ENCODE measurements at places on chromosomes 6 and 20. TPM values are rescaled to one million over a fixed set of nuclear protein-coding genes. Genes with fewer than 3 reads are reported as not detected.

GRCh38 chr6:39273406-39273821 lies 40.8 kb downstream of the KCNK17 start:
- DNase-seq = no peak

DNA sequence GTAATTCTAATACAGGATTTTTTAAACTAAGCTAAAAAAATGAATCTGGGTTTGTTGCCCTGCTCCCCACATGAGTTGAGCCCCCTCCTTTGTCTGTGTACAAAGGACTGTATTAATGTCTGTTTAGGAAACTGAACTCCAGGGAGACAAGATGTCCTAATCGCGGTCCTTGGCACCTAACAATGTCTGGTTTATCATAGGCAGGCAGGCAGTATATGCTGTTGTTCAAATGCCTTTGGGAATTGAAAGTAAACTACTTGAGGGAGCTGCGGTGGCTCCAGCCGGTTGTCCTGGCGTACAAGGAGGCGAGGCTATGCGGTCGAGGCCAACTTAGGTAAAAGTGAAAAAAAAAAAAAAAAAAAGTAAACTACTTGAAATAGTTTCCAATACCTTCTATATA lies 98.5 kb downstream of the TULP4 start:
- no peak for DNase-seq

DNA sequence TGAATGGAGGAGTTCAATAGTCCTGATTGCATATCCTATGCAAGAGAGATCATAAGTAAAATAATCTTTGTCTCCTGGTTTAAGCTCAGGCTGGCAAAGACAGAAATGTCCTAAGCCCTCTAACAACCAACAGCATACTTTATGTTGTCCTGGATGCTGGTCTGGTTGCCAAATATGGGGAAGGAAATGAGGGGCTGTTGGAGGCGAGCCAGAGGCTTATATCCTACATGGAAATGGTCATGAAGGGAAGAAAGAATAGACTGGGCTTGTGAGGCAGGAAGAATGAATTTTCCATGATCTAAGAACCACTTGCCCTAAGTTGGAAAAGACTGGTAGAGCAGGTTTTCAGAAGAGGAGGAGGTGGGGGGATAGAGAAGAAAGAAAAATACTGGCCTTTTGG lies 237.1 kb downstream of the SMOC2 start:
- no peak for DNase-seq

DNA sequence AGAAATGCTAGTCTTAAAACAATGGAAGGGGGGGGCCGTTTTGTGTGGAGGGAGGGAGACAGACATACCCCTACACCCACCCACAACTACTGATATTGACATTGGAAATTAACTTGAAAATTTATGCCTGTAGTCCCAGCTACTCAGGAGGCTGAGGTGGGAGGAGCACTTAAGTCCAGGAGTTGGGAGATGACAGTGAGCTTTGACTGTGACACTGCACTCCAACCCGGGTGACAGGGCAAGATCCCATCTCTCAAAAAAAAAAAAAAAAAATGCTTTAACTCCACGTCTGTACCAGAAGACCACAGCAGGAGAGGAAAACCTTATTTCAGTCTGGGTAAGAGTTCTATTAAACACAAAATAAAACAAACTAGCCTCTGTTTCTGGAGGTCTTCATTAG lies 2.2 kb downstream of the TBC1D20 start:
- no peak for DNase-seq

GRCh38 chr20:46682063-46682821 lies 7.0 kb downstream of the TP53RK start:
- DNase-seq = no peak

GRCh38 chr20:54431156-54431944 lies 44.0 kb upstream of the DOK5 start:
- DNase-seq = no peak

- DNase-seq = no peak
These were observed 25.1 kb upstream of the RFPL4B start for GRCh38 chr6:112321941-112322424.

GRCh38 chr6:126461045-126461444 lies 121.1 kb downstream of the CENPW start:
- DNase-seq = no peak

- no peak for DNase-seq
These were observed 25.0 kb upstream of the C6orf62 start for GRCh38 chr6:24743944-24744335.

DNA sequence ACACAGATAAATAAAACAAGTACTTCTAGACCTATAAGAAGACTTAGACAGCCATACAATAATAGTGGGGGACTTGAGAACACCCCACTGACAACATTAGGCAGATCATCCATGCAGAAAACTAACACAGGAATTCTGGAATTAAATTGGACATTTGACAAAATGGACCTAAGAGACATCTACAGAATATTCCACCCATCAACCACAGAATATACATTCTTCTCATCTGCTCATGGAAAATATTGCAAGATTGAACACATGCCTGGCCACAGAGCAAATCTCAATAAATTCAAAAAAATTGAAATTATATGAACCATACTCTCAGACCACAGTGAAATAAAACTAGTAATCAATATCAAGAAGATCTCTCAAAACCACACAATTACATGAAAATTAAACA lies 44.3 kb upstream of the KIAA1586 start:
- DNase-seq = no peak

DNA sequence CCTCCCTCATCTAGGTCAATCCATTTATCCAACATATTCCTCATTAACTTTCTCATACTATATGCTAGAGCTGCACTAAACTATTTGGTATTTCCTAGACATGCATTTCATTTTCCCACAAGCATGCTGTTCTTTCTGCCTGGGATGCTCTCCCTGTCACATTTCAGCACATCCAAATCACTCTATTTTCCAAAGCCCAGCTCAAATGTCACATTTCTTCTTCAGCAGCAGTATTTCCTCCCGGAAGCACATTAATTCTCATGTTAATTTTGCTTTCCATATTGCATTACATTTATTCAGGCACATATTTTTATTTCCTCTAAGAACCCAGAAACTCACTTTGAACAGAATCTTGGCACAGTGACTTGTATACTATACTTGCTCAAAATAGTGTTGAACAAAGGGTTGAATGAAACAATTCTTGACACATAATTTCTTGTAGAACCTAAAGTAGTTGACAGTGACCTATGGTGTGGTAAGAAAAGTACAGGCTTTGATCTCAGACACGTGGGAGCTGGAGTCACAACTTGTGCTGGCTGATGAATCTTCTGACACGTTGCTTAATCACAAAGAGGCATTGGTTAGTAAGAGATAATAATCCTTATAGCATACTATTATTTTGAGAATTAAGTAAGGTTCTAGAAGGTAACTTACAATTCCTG lies 30.8 kb upstream of the CD2AP start:
- no peak for DNase-seq

GRCh38 chr6:114063956-114064355 lies 93.0 kb upstream of the HDAC2 start:
- no peak for DNase-seq

- no peak for DNase-seq
These were observed 5.0 kb upstream of the BHLHE23 start for GRCh38 chr20:63011798-63012197.

DNA sequence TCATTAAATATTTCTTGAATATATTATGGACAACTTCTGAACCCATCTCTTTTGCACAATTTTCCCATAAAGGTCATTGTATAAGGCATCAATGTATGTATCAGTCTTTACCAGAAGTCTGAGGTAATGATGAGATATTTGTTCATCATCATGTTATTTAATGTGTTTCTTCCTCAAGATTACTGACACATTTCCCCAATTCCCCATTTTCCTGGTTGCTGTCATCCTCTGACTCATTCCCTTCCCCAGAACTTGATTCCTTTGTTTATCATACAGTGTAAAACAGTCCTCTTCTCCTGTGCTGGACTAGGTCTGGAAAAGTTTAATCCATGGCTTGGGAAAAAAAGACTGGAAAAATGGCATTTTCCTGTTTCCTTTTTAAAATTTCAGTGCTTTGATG lies 107.9 kb upstream of the FLRT3 start:
- no peak for DNase-seq

DNA sequence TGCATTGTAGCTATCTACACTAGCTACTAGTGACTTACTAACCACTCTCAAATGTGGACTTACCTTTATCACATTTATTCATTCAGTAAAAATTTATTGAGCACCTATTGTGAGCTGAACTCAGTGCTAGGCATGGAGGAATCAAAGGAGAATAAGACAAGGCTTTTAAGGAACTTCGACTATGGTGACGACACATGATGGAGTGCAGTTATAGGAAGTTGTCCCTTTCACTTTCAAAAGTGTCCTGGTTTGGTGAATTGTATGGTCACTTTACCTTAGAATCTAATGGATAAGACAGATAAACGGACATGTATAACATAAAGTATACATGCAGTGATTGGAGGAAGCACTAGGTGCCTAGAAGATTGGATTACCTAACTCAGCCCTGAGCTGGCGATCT lies 4.3 kb downstream of the AKAP7 start:
- DNase-seq = no peak

GRCh38 chr6:110664933-110665332 lies 150.3 kb downstream of the CDK19 start:
- DNase-seq = no peak

DNA sequence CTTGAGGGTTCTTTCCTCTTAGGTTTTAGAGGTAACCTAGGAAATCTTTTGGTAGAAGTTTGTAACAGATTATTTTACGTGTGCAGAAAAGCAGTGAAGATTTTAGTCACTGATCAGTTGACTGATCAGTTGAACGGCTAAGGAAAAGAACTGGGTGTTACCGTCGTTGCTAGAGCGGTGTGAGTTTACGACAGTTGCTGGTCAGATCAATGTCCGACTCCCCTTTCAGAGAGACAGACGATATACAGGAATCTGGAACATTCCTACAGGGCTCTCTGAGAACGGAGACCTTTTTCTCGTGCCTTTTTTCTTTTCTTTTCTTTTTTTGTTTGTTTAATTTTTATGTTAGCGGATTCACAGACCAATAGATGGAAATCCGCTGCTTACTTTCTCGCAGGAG lies 132.1 kb upstream of the ZNF184 start:
- DNase-seq = no peak

DNA sequence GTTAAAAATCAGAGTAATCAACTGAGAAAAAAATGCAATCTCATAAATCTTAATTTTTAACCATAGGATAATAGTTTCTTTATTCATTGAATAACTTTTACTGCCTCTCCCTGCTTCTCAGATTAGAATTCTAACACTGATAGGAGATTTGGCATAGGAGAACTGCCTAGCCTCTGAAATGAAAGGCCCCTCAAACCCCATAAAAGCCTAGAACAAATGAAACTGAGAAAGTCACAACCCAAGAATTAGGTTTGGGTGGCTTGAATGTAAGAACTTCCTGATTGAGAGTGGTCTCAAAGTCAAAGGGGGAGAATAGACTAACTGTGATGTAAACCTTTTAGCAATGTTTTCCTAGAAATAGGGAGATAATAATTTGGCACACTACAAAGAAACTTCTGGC lies 52.2 kb downstream of the SAMD5 start:
- DNase-seq = no peak

Gene MYO6
- total RNA-seq = 47.6 TPM

Gene DDO
- 1.5 TPM for total RNA-seq

Gene ILRUN
- total RNA-seq = 32.9 TPM

Gene RAET1G
- total RNA-seq = not detected

Gene HLA-F
- total RNA-seq = 6.1 TPM

Gene GRM1
- 0.04 TPM for total RNA-seq

Gene LKAAEAR1
- total RNA-seq = 0.24 TPM
